ENCODE measurements at places on chromosomes 11 and 22.

GRCh38 chr11:36051235-36052144 is 107.6 kb downstream of the LDLRAD3 start:
- DNase-seq = no peak

GRCh38 chr11:69151836-69152235 is 3.9 kb upstream of the SMIM38 start:
- no peak for DNase-seq

GRCh38 chr11:62394825-62395538 is 23.9 kb upstream of the SCGB1A1 start:
- DNase-seq = peak; percentile 22

GRCh38 chr11:32891657-32892354 is 805 bp upstream of the QSER1 start:
- no peak for DNase-seq

DNA sequence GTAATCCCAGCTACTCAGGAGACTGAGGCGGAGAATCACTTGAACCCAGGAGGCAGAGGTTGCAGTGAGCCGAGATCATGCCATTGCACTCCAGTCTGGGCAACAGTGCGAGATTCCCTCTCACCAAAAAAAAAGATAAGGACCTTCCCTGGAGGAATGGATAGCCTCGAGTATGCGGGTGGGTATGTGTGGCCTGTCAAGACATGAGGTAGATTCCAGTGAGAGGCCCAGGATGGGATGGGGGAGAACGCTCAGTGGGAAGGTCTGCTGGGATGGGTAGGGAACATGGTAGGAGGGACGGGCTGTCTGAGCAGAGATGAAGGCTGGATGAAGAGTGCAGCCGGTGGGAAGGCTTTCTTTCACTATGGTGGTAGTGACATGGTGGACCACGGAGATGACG is 39.0 kb upstream of the YWHAH start:
- no peak for DNase-seq

DNA sequence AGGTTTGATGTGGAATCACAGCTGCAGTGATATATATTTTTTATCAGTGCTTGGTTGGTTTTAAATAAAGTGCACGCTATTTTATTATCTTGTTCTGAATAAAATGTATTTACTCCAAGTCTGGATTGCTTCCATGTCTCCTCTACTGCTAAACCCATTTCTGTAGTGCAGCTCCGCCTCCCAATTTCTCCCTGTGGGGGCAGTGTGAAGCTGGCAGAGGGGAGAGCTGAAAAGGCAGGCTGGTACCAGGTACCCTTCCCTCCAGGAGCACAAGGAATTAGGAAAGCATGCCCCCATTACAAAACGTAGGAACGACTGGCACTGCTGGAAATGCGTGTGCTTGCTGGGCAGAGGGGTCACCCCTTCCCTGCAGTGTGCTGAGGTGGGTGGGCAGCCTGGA is 934 bp upstream of the TMEM132A start:
- DNase-seq = no peak

GRCh38 chr11:95521133-95521542 is 268.4 kb downstream of the FAM76B start:
- no peak for DNase-seq

DNA sequence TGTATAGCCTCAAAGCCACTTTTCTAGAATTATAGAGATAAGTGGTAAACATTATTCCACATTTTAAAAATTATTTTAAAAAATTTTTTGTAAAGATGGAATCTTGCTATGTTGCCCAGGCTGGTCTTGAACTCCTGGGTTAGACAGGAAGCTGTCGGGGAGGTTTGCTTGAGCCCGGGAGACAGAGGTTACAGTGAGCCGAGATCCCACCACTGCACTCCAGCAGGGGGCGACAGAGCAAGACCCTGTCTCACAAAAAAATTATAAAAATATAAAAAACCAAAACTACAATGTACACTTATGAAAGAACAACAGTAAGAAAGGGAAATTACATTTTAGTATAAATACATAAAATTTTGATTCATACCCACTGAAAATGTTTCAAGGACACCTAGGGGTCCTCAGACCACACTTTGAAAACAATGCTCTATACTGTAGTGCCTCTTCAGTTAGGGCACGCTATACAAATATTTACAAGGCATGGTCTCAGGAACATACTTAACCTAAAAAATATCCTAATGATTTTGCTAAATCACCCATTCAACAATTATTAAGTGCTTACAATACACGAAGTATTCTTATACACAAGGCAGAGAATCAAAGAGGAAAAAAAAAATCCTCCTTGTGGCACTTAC is 111.2 kb downstream of the MRTFA start:
- DNase-seq = no peak

DNA sequence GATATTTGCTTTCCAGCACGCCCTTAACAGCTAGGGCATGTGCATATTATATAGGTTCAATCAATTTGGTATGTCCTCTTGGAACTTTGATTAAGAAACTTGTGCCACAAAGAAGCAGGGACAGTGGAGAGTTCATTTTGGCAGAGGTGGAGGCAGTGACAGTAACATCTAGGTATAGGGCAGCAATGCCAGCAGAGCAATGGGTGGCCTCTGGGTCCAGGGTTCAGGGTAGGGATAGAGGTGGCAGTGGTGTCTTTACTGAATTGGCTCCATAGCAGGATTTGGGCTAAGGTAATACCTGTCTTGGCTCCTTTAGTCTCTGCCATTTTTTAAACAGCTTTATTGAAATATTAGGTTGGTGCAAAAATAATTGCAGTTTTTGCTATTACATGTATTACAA is 24.4 kb upstream of the POLD3 start:
- DNase-seq = no peak

- DNase-seq = no peak
These were observed 1.1 kb upstream of the FADS2 start for GRCh38 chr11:61826930-61827570.

GRCh38 chr11:16789063-16789420 is 50.6 kb downstream of the C11orf58 start:
- no peak for DNase-seq

DNA sequence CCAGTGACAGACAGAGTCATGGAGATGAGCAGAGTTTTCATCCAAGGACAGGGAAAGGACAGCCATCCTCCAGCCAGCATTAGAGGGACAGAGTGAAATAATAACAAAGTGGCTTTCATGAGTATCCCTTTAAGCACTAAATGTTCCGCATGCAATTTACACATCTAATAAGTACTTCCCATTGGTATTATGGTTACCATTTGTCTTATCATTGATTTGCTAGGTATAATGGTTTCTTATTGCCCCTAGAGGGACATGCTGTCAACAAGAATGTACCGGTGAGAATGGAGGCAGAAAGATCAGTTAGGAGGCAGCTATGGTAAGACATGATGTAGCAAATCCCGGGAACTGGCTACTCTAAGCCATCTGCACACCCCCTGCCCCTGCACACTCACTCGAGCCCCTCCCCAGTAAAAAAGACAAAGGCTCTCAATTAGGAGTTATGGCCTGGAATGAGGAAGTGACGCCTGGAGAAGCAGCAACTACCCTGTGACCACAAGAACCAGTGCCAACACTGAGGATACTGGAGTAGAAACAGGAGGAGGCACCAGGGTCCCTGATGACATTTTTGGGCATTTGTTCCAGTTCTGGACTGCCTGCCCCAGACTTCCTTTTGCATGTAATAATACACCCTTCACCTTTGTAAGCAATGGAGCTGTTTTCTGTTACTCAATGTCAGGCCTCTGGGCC is 30.2 kb upstream of the HMGXB4 start:
- DNase-seq = no peak

- no peak for DNase-seq
These were observed 8.2 kb downstream of the PDGFB start for GRCh38 chr22:39236321-39237317.

DNA sequence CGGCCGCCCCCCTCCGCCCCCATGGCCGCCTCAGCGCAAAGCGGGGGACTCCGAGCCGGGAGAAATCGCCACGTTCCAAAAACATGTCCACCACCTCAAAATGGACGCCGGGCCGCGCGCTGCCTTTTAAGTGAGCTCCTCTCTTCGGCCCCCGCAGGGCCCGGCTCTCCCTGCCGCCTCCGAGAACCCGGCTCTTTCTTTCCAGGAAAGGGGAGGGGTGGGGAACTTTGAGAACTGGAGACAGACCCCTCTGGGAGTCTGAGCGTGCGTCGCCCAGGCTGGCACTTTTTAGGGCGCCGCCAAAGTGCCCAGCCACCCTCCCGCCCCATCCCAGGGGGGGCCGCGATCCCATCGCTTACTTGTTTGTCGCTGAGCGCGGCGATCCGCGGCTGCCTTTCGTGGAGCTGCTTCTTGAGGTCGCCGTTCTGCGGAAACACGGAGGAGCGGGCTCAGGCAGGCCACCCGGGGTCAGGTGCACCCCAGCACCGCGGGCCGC is 1.6 kb downstream of the PHF21B start:
- DNase-seq = no peak

- no peak for DNase-seq
These were observed 60.2 kb downstream of the EHF start for GRCh38 chr11:34680918-34681586.

DNA sequence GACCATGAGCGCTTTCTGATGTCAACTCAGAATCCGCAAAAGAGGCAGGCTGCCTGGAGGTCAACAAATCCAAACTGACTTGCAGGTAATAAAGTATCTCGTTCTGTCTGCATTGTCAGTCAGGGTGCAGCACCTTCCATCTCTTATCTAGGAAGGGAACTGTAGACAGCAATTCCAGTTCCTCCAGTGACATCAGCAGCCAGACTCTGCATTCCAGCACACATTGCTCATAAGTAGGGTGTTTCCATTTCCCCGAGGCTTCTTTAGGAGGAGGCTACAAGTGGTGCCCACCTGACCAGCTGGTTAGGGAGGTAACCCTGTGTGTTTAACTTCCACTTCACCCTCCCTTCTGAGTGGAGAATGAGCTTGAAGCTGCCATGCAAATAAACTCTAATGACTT is 53.3 kb downstream of the NTM start:
- DNase-seq = no peak

- no peak for DNase-seq
These were observed 29.1 kb upstream of the COMT start for GRCh38 chr22:19912271-19912999.

DNA sequence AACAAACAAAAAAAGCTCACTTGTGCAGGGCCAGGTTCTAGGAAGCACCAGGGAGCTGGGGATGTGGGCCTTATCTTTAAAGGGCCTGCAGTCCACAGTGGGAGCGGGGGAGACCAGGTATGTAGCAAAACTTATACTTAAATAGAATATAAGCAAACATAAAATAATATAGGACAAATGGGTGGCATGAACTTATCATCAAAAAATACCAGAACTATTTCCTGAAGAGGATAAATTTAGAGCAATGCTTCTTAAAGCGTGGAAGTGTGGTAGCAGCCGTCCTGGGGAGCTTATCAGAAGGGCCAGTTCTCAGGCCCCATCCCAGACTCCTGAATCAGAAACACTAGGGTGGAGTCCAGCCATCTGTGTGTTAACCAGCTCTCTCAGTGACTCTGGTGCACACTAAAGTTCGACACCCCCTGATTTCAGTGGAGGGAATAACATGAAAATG is 9.3 kb downstream of the VPS26B start:
- no peak for DNase-seq

GRCh38 chr11:117375960-117376359 is 48.3 kb downstream of the CEP164 start:
- no peak for DNase-seq

Measured in hypothalamus (tissue), 51 donors.